ENCODE measurements at places on chromosomes 3 and 15. TPM values are rescaled to one million over a fixed set of nuclear protein-coding genes. Genes with fewer than 3 reads are reported as not detected.
A peak's percentile ranks its signal among the peaks of the same experiment; 100 is the strongest.

DNA sequence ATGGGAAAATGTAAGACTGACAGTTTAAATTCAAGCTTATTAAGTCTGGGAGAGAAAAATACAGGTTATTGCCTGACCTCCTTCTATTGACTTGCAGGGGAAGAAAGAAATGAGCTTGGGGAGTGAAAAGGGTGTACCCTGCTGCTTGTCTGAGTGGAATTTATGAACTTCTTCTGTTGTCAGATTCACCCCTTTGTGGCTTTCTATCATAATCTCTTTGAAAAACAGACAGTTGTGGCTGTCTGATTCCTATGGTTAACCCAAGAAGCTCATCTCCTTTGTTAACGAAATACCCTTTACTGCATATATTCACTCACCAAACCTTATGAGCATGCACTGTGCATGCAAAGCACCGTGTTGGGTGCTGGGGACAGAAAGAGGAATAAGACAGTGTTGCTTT is 22.5 kb downstream of the GPD1L start:
- DNase-seq: no peak

GRCh38 chr15:55108858-55109518 is 87.8 kb downstream of the RSL24D1 start:
- DNase-seq: peak; percentile 44

COMMD4 gene
- total RNA-seq: 54.1 TPM

CPNE4 gene
- total RNA-seq: not detected

CD200R1 gene
- not detected for total RNA-seq
